ENCODE measurements at places on chromosomes 2 and 18.

GRCh38 chr2:237048595-237048994 is 37.1 kb upstream of the COPS8 start:
- no peak for DNase-seq

DNA sequence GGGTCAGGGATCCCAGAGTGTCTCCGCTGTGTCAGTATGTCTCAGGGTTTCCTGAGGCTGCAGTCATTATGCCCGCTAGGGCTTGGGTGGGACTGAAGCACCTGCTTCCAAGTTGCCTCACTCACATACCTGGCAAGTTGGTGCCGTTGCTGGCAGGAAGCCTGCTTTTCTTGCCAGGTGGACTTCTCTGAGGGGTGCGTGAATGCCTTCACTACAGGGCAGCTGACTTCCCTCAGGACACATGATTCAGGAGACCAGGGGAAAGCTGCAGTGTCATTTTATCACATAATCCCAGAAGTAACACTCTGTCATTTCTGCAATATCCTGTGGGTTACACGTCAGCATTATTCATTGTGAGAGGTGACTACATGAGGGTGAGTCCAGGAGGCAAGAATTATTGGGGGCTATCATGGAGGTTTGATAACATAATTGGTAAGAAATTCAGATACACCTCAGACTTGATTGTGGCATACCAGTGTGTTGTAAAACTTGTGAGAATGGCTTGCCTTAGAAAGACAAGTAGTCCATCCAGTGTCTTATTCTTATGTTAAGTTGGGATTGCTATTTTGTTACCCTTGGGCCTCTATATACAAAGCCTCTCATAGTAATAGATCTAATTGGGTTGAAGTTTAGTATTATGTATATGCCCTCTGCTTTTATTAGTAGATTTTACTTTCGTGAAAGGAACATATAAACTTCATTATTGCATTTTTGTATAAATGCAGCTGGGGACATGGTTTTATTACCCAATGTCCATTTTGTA is 44.1 kb downstream of the NEDD4L start:
- peak; percentile 36 for DNase-seq

DNA sequence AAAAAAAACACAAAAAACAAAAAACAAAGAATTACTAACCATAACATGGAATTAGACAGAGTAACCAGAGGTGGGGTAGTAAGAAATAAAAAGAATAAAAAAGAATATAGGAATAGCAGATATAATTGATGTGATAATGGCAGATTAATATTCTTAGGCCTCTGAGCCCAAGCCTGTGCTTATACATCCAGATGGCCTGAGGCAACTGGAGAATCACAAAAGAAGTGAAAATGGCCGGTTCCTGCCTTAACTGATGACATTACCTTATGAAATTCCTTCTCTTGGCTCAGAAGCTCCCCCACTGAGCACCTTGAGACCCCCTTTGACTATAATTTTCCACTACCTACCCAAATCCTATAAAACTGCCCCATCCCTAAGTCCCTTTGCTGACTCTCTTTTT is 95.1 kb upstream of the MSH6 start:
- DNase-seq = no peak

- no peak for DNase-seq
These were observed 51.7 kb downstream of the MFSD6 start for GRCh38 chr2:190459881-190460280.

DNA sequence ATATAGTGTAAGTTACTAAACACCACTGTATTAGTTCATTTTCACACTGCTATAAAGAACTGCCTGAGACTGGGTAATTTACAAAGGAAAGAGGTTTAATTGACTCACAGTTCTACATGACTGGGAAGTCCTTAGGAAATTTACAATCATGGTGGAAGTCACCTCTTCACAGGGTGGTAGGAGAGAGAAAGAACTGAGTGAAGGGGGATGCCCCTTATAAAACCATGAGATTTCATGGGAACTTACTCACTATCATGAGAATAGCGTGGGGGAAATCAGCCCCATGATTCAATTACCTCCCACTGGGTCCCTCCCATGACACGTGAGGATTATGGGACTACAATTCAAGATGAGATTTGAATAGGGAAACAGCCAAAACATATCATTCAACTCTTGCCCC is 618.0 kb downstream of the NYAP2 start:
- DNase-seq = no peak

DNA sequence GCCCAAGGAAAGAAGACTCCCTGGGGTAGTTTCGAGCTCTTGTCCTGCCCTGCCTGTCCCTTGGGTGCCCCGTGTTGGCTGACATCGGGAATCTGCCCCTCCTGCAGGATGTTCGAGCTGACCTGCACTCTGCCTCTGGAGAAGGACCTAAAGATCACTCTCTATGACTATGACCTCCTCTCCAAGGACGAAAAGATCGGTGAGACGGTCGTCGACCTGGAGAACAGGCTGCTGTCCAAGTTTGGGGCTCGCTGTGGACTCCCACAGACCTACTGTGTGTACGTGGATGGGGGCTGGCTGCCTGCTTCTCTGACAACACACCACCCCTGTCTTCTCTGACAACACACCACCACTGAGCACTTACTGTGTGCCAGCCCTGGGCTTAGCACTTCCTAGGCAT is 210.8 kb downstream of the DYSF start:
- no peak for DNase-seq

- no peak for DNase-seq
These were observed 820.4 kb downstream of the GALR1 start for GRCh38 chr18:78069784-78070664.

DNA sequence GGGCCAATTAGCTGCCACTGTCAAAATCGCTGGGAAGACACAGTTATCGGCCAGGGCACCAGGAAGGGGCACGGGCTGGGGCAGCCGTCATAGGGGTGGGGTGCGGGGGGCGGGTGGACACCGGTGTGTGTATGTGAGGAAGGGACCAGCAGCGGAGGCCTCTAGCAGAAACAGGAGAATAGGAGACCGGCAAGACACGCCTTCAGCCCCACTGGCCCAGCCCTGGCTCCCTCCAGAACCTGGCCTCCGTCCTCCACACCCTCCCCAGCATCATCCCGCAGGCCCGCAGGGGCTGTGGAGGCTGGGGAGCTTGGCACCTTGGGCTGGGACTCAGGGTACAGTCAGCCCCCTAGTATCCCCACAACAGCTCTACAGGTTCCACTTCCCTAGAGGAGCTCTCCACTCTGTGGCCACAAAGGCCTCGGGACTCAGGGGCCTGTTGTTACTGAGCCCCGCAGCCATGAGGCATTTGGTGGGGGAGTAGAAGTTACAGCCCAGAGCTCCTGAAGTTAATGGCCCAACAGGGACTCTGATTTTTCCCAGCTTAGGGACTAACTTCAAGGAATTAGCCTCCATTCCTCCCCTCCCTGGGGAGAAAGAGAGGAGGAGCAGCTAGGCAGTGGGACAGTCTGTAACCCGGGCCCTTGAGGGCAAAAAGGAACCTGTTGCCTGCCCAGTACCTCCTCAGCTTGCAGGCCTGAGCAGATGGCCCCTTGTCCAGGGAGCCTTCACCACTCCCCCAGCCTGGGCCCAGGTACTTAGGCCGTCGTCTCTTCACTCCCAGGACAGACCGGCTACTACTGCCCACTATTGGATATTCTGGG is 19.9 kb downstream of the SH2D6 start:
- DNase-seq = no peak

DNA sequence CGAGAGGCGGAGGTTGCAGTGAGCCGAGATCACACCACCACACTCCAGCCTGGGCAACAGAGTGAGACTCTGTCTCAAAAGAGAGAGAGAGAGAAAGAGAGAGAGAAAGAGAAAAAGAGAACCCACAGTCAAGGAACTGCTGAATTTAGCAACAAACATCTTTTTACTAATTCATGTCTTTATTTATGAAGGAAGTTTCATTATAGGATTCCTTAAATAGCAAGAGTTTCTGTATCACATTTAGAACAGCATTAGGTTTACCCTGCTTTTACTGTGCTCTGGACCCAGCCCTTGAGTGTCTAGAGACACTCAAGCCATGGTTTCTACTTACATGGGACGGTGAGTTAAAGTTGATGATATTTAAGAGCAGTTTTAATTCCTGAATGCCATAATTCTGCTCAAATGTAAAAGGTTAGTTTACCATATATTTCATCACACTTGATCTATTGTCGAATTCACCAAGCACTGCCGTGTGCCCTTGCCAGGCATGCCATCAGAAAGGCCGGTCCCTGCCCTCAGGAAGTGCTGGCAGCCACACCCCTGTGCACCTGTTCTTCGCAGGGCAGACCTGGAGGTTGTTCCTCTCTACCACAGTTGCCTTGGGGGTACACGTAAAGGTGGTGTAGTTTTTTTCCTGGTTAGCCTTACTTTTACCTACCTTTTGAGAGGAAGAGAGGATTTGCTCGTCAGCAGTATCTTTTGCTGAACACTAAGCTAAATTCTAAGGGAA is 153.3 kb downstream of the LDLRAD4 start:
- DNase-seq = no peak

DNA sequence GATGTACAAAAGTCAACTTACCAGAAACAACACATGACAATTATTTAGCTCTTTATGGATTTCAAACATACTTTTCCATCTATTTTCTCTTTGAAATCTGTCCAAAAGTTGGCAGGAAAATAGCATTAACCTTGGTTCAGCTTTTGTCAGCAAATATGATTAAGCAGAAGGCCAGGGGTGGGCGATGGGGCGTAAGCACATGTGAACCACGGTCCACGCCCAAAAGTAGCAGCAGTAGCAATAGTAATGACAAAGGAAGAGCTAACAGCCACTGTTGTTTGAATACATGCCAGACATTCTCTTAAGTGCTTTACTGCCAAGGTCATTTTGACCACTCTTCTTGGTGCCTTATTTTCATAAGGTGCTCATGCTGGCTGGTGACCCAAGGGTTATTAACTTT is 73.5 kb downstream of the ANTXR1 start:
- peak; percentile 3 for DNase-seq

- DNase-seq = peak; percentile 80
These were observed 919 bp upstream of the PCBP1 start for GRCh38 chr2:70086278-70086837.

DNA sequence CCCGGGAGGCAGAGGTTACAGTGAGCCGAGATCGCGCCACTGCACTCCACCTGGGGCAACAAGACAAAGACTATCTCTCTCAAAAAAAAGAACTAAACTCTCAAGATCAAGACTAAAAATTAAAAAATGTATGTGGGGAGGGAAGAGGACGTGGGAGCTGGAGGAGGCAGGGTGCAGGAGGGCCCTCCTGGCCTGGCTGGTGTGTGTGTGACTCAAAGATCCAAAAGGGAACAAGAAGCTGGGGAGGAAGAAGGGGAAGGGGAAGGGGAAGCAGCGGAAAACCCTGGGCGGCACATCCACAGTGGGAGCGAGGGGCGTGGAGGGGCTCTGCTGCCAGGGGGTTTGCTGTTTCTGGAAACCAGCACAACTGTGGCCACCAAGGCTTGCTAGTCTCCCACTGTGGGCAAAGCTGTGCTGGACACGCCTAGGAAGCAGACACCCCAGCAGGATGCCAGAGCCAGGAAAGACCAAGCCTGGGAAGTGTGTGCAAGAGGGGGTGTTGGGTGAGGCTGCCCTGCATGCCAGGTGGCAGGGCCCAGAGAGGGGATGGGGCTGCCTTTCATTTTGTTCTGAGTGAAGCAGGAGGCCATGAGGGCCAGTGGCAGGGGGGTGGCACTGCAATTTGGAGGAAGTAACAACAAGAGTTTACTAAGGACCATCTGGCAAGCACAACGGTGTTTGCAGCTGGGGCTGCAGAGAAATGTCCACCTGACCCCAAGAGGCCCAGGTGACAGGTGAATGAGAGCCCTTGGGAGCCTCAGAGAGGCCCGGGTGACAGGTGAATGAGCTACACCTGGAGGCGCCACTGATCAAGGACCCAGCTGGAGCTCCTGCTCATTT is 44.5 kb downstream of the ANO7 start:
- no peak for DNase-seq

GRCh38 chr2:209970271-209970670 is 32.2 kb upstream of the RPE start:
- no peak for DNase-seq

DNA sequence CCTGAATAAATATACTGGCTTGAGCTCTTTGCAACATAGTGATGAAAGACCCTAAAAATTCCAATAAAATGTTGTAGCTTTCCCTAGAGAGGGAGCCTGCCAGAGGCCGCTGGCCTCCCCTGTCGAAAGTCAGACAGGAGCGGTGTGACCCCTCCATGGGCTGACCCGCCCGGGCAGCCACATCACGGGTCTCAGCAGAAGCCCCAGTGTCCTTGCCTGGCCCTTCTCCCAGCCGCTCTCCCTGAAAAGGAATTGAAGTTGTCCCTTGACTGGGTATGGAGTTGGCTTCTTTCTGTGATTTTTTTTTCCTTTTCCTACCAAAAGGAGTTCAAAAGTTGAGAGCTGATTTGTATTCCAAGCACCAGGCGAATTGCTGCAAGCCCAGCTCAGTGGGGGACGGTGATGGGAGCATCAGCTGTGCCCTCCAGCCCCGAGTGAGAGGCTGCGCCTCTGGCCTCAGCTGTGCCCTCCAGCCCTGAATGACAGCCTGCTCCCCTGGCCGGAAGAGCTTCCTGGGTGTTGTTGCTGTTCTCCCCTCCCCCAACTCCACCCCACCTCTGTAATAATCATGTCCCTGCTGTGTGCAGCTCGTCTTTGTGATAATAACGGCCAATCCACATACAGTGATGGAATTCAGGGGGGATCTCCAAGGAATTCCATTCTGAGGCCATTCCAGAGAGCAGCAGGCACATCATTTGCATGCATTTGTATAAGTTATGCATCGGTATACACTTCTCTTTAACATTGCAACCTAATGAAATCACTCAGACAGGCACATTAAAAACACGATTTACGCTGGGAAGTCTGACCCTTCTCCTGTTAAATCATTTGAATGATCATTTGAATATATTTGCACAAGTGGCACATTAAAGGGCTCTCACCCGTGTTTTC is 501.0 kb downstream of the EIPR1 start:
- DNase-seq = peak; percentile 12

DNA sequence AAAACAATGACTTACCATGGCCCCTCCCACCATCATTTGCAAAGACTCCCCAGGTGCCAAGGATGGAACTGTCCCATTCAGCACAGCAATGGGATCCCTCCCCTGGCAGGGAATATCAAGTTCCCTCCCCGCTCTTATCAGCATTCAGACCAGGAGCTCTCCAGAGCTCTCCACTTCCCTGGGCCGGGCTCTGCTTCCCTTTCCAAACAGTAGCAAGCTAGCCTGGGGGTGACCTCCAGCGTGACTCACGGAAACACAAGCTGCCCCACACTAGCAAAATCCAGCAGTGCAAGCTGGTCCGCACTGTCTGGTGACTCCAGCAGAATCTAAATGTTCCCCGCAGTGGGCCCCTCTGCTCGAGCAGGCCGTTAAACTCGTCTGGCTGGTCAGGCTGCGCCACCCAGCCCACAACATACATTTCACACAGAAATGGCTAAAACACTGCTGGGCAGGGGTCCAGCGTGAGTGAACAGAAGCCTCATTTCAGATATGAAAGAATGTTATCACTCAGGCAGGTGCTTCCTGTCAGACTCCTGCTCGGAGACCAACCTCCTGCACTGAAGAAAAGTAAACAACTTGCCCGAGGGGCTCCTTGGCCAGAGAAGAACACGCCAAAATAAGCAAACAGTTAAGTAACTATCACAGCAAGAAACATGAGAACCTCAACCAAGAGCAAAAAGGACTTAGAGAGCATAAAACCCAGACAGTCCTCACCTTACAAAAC is 33.9 kb downstream of the STAT1 start:
- DNase-seq = no peak

- DNase-seq = peak; percentile 83
These were observed at the start of gene GPR55 for GRCh38 chr2:230924470-230925341. TSS of gene GPR55 (minus strand) at chr2:230925242. CDS start at chr2:230910962, 14,280 bp downstream.
